ENCODE measurements at places on chromosomes 2 and 18.

DNA sequence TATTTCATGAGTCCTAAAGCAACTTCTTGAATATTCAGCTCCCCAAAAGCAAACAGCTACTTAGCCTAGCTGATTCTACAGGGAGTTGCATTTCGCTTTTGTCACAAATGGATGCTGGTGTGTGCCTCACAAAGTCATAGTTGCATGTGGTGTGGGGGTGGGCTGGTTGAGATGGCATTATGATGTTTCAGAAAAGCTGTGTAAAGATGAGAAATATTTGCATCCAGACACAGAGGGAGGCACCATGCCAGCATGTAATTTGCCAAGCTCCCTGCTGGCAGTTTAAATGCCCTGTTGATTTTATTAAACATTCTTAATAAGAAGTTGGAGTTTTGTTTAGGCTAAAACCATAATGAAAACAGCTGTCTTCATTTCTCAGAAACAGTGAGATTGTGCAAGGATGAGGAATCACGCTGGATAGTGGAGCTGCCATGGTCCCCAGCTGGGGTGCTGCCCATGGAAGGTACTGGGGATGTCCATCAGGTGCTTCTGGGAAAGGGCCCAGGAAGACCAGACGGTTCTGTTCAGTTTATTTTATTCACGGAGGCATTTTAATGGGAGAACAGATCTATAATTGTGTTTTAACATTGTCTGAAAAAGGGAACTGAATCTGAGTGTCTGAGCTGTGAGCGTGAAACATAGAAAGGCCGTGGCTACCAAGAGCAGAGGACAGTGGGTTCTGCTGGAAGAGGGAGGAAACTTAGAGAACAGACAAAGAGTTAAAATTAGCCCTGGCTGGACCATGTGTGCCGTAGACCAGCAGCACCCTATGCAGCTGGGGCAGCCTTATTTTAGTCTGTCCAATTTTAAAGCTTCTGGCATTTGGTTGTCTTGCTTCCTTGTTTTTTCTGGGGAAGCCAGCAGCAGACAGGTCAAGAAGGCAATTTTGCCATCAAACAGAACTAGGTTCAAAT, 177.1 kb downstream of the FAM210A start:
- no peak for DNase-seq

- DNase-seq, result no peak
Observed at GRCh38 chr2:152055366-152056108, 43.3 kb downstream of the CACNB4 start.

DNA sequence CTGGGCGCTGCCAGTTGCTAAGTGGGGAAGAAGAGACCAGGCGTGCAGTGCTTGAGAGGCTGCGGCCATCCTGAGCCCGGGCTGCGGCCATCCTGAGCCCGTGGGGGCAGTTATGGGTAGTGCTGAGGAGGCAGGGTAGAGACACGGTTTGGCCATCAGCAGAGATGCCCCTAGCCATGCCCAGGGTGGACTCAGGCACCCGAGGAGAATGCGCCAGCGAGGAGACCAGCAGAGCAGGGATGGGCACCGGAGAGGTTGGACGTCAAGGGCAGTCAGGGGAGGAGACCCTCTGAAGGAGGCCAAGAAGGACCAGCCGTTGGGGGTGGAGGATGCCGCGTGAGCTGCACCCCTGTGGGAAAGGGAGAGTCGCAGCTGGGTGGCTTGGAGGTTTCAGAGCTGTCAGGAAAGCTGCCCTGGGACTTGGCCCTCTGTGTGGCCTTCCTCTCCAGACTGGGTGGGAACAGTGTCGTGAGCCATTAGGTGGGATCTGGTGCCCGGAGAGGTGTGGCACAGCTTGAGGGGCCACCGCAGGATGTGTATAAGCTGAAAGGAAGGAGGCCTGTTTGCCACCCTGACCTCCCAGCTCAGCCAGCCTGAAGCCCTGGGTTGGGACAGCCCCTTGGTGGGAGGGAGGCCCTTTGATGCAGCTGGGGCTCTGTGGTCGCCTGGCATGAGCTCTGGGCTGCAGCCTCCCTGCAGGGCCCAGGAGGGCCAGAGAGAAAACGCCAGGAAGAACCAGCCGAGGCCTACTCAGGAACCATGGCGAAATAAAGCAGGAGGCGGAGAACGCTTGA, 56.0 kb downstream of the SH3BP4 start:
- no peak for DNase-seq

DNA sequence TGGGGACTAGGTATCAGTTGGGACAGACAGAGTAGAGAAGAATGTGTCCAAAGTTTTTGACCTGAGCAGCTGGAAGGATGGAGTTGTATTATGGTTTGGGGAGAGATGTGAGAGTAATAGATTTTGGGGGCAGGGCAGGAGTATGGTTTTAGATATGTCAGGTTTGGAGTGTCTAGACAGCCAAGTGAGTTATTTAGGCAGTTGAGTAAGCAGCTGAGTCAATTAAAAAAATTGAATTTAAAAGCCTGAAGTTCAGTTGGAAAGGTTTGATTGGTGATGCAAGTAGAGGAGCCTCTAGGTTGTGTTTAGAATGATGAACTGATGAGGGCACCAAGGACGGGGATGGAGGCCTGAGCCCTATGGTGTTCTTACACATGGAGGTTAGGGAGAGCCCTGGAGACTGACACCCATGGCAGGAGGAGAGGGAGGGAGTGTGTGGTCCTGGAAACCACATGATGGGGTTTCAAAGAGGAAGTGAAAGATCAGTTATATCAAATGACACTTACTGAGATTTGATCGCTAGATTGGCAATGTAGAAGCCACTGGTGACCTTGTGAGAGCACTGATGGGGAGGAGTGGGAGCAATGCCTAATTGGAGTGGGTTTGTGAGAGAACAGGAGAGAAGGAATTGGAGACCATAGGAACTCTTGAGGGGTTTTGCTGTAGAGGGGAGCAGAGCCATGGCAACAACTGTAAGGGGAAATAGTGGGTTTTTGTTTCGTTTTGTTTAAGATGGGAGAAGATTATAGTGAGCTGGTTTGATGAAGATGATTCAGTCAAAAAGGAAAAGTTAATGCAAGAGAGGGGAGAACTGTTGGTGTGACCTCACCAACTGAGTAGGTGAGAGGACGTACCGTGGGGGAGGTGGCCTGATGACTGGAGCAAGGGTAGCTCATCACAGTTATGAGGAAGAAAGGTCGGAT, 10.3 kb downstream of the ITGA6 start:
- DNase-seq, result peak; percentile 24

- DNase-seq, result no peak
Observed at GRCh38 chr2:142880279-142880678, 2.8 kb downstream of the KYNU start.

GRCh38 chr2:219844401-219845091, 217.1 kb downstream of the SLC4A3 start:
- no peak for DNase-seq

DNA sequence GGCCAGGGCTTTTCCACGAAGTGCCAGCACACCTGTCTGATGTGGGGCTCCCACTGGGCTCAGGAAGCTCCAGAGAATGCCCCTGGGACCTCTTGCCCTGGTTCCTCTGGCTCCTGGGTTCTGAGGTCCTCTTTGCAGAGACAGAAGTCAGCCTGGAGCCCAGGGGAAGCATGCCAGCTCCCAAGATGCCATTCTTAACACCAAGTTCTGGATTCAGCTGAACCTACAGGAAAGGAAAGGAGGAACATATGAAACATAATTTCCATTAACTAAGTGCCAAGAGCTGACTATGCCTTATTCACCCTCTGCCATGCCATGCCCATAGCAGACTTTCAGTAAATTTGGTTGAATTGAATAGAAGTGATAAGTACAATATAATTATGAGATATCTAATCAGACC, 21.9 kb downstream of the FAM124B start:
- no peak for DNase-seq

- no peak for DNase-seq
Observed at GRCh38 chr2:135570884-135571283, 39.6 kb downstream of the R3HDM1 start.

- DNase-seq, result no peak
Observed at GRCh38 chr2:239913636-239914417, 111.3 kb downstream of the NDUFA10 start.

- DNase-seq, result no peak
Observed at GRCh38 chr18:5488844-5489243, 55.0 kb downstream of the EPB41L3 start.

- DNase-seq, result no peak
Observed at GRCh38 chr2:207810200-207810788, 40.6 kb upstream of the FZD5 start.

GRCh38 chr2:8607606-8608005, 74.2 kb upstream of the ID2 start:
- DNase-seq, result no peak

DNA sequence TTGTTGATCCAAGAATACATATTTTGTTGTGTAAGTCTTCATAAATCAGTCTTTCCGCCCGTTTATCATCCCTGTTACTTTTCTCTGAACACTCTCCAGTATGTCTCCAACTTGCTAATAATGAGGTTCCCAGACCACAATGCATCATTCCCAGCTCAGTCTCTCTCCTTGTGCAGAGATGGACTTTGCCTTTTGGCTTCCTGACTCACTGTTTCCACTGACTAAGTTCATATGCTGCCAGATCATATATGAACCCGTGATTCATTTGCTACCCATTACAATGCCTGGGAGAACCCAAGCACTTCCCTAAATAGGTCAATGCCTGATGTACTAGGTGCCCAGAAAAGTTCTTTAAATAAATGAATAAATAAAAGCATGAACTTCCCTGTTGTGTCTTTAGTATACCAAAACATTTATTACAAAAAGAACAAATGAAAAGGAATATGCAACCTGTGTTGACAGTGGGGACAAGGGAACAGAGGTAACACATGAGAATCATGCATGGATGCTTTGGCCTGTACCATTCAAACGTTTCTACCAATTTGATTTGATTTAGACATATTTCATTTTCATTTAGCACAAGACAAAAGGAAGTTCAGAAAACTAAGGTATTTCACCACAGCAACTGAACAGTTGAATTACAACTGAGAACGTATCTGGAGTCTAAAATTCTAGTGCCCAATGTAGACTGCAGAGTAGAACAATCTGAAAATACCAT, 215.4 kb upstream of the HNRNPA3 start:
- no peak for DNase-seq

DNA sequence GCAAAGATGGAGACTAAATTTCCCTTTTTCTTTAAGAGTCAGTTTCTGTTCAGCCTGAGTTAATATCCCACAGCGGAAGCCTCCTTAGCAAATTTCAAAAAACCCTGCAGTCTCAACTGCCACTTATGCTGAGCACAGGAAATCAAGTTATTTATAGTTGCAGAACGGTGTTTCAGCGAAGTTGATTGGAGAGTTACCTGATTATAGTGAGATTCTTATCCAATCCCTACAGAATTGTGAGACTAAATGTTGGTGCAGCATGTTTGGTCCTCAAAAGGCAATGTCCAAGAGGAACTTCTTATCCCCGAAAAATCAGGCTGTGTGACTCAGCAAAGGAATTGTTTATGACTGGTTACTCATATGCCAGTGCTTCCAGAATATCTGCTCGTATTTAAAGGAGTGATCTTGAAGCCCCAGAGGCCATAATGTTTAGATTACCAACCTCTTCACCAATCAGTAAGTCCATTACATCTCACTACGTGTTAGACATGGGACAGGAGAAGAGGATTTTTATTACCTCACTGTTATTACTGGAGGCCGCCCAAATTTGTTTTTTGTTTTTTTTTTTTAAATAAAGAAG, 67.9 kb downstream of the LRRFIP1 start:
- no peak for DNase-seq

DNA sequence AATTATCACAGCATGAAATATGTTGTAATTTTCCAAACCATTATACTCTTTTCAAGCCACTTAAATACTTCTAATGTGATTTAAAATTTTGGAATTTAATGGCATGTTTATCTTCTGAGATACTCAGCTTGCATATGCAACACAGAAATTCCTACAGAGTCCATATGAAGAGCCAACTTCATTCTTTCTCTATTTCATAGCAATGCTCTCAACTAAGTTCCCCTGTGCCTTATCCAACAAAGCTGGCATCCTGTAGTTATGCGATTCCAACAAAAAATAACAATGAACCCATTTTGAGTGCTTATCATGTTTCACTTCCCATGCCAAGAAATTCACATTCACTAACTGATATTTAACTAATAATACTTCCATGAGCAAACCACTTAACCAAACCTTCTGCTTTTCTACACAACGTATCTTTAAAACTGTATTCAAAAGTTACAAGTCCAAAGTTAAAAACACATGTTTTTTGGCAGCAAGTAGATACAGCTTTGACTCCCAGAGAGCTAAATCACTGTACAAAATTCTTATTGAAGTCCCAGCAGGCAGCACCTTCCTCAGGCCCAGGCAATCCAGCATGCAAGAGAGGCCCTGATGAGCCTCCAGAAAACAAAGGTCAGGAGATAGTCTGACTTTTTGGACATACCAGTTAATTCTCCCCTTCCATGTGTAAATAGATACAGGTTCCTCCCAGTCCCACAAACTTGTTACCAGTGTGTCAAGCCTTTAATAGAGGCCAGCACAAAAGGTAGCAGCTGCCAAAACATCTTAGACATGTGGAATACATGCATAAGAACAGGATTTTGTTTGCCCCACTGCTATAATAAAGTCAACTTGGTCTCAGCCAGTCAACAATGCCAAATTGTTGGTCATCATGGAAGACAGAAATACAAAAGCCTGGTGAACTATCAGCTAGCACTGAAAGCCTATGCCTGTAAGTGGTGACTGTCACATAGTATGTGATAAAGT, 113.1 kb upstream of the WDR75 start:
- DNase-seq, result no peak

DNA sequence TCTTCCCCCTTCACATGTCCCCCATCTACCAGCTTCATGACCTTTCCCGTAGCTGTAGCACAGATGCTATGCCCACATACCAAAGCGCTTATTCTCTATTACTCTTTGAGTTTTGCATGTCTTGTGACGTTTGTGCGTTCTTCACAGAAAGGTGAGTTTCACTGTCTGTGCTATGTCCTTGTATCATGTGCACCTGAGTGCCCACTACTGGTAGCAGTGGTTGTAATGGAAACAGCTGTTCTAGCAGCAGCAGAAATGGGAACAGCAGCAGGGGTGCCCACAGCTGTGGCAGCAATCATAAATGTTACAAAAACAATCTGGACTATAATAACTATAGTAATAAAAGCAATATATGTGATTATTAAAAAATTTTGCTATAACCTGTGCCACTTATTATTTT, 127.1 kb downstream of the STK39 start:
- DNase-seq, result no peak

GRCh38 chr2:218039171-218039570, 29.9 kb upstream of the RUFY4 start:
- DNase-seq, result no peak

- DNase-seq, result no peak
Observed at GRCh38 chr2:65395621-65396347, 36.6 kb downstream of the SPRED2 start.

DNA sequence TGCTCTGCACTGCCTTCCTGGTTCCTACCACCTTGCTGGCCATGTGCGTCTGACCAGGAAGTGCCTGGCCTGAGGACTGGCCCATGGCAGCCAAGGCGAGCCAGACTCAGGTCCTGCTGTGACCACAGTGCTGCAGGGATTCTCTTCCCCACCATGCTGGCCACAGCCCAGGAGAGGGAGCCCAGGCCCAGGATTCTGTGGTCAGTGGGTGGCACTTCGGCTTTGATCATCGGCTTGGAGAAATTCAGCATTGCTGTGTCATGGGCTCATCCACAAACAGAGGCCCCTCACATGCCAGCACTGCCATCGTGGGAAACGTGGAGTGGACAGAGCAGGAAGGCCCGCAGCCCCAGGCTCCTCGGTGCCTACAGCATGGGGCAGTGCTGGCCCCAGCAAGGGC, 211.6 kb downstream of the SEPTIN10 start:
- DNase-seq, result no peak

- no peak for DNase-seq
Observed at GRCh38 chr2:212548455-212548819, 9.8 kb upstream of the ERBB4 start.

Measured in activated T-cell treated with anti-CD3 and anti-CD28 coated beads for 1 hour (primary cell).